Activated T-cell treated with anti-CD3 and anti-CD28 coated beads for 48 hours (primary cell): ENCODE measurements at places on chromosomes 7 and 10.

DNA sequence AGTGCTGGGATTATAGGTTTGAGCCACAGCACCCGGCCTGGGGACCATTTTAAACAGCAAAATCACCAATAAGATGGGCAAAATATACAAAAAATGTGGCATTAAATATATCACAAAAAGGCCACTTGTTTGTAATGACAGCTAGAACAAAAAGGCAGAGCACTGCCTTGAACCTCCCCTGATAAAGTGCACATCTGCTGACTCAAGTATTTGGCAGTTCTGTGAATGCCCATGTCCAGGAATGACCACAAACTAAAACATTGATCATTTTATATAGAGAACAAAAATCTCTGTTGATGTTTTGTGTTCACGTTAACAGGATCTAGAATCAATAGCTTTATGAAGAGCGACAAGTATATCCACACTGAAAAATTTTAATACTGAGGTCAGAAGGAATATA, 21.5 kb downstream of the HERC4 start:
- DNase-seq, result no peak

DNA sequence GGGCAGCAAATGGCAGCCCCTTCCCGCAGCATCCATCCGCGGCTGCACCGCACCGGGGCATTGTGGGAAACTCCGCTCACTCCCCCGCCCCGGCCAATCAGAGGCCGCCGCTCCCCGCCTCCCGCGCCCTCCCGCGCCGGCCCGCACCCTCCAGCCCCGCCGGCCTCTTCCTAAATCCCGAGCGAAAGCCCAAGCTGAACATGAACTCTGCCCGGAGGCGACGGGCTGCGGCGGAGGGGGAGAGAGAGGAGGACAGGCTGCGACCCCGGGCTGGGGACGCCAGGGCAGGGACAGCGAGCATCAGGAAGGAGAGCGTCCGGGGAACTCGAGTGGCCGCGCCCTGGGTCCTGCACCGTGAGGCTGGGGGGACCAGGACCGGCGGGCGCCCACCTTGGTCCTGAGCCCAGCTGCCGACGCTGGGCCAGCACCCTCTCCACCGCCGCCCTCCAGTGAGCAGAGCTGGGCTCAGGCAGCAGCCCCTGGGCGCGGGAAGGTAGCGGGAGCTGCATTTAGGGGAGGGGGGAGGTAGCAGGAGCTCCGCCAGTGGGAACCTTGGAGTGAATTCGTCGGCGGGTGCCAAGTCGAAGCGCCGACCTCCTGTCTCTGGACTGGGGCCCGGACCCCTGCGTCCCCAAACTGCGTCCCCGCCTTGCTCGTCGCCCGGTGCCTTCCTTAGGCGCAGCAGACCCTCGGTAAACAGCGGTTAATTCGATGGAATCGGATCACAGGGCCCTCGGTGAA, at the start of gene DGKI:
TSS of gene DGKI (minus strand) at position 148 of the 741 bp plus-strand sequence.
- DNase-seq, result no peak

DNA sequence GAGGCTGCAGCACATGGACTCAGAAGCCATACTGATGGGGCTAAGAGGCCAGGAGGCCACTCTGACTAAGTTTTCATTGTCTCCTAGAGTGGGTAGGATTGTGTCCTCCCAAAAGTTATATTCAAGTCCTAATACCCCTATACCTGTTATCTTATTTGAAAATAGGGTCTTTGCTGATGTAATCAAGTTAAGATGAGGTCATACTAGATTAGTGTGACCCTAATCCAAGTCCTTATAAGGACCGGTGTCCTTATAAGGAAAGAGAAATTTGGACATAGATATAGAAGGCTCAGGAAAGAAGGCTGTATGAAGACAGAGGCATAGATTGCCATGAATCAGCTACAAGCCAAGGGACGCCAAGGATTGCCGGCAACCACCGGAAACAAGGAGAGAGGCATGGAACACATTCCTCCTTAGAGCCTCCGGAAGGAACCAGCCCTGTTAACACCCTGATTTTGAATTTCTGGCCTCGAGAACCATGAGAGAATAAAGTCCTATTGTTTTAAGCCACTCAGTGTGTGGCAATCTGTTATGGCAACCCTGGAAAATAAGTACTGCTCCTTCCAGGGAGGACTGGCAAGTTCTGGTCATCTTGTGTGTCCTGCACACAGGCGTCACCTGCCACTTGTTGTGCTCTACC, 157.0 kb downstream of the EMX2 start:
- no peak for DNase-seq

- no peak for DNase-seq
These were observed 47.0 kb upstream of the FIGNL1 start for GRCh38 chr7:50497068-50497642.

DNA sequence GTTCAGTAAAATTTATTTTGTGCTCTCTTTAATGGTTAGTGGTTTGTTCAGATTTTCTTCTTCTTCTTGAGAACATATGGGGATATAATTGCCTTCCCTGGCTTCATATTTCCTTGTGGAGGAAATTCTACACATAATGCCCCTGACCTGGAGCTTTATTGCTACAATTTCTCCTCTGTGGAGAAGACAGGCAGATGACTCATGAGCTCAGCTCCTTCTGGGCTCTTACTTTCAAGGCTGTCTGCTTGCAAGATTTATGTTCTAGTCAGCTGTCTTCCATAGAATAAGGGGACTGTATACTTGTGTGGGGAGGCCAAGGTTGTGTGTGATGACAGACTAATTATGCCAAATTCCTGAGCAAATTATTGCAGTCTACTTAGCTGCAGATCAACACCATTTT, 1.6 kb downstream of the LRRD1 start:
- DNase-seq, result no peak

DNA sequence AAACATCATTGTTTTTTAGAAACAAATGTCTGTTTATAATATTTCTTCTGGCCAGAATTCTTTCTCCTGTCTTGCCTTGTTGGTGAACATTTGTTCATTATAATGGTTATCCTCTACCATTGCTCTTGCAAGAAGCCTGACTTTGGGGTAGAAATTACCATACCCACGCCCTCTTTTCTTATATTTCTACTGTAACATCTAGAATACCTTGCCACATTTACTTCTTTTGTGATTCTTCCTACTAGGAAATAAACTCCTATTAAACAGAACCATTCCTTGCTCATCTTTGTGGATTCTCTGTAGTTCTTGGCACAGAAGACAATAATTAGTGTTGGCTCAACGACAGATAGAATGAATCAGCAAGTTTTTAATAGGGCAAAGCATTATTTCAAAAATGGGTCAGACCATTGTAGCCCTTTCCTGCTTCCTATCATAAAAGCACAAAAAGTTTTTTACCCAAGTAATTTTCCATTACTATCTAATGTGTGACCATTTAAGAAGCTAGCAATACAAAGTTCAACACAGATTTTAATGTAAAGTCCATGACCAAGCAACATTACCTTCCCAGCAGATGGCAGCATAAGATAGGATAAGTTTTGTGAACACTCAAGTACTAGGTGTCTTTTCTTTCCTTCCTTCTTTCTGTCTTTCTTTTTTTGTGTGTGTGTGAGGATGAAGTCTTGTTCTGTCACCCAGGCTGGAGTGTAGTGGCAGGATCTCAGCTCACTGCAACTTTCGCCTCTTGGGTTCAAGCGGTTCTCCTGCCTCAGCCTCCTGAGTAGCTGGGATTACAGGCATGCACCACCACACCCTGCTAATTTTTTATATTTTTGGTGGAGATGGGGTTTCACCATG, 270.4 kb downstream of the HGF start:
- no peak for DNase-seq

DNA sequence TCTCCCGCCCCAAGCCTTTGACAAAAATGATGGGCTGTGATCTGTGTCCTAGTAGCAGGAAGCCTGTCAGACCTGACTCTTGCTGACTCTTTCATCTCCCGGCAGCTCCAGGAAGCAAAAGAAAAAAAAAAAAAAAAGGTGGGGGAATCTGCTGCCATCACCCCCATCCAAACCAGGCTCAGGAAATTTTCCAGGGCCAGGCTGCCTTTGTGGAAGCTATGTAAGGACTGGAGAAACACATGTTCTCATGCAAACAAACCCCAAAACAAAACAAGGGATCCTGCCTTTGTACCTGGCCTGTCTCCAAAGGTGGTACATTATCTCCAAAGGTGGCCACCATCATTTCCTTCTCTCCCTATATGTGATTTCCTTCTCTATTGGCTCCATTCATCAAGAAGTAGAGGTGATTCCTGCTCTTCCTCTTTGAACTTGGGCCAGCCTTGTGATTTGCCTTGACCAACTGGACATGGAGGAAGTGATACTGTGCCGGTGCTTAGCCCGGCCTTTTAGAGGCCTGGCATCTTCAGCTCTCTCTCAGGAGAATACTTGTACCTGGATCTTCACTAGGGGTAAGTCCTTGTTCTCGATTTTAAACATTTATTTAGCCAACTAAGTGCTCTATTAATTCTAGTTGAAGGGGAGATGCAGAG, 192.2 kb upstream of the SVIL start:
- no peak for DNase-seq

DNA sequence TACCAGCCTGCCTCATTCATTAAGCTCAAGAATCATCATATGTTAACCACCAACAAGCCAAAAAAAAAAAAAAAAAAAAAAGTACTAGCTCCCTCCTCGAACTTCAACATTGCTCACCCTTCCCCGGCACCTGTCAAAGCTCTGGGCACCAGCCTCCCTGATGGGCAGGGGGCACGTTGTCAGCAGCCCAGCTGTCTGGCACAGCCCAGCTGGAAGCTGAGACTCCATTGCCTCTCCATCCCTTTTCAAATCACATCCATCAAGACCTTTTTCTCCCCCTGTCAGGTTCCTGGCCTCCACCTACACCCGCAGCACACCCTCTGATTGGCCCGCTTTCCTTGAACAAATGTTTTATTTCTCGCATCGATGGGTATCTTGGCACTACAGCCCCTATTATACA, 913.3 kb upstream of the AUTS2 start:
- DNase-seq, result no peak

GRCh38 chr7:158403013-158403821, 184.4 kb downstream of the PTPRN2 start:
- no peak for DNase-seq

DNA sequence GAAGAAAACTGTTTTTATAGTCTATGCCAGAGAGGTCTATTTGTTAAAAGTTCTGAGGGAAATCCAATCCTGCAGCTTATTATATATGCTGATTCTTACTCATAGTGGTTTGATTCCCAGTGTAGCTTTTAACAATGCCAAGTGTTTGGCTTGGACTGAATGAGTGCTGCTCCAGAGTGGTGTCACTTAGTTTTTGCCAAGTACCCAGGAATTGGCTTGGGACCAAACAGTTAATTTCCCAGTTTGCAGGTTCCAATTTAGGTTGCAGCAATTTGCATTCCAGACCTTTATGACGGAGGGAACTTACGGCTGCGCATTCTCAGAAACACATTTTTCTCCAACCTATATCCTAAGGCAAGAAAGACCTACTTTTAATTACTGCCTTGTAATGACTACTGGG, 32.4 kb downstream of the NSUN6 start:
- no peak for DNase-seq

- DNase-seq, result no peak
These were observed 402 bp upstream of the CDHR1 start for GRCh38 chr10:84193846-84194423.

DNA sequence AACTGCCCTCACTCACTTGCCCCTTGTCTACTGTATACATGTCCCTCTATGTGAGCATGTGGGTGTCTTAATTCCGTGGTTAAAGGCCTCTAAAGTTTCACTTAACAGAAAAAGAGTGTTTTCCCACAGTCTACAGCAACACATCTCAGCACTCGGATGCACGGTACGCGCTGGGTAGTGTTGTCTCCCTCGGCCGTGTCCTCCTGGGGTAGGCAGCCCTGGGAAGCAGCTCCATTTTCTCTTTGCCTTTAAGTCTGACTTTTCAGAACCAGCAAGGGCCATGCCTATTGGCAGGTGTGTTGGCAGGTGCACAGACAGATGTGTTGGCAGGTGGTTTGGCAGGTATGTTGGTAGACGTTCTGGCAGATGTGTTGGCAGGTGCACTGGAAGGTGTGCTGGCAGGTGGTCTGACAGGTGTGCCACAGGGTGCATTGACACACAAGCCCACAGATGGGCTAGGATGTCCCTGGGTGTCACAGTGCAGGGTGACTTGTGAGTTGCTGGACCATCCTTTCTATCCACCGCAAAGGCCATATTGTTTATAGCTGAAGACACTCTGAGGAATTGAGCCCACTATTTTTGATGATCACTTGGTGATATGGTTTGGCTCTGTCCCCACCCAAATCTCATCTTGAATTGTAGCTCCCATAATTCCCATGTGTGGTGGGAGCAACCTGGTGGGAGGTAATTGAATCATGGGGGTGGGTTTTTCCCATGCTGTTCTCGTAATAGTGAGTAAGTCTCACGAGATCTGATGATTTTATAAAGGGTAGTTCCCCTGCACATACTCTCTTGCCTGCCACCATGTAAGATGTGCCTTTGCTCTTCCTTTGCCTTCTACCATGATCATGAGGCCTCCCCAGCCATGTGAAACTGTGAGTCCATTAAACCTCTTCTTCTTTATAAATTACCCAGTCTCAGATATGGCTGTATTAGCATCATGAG, 296.9 kb downstream of the TNS3 start:
- DNase-seq, result no peak
